ENCODE measurements at places on chromosomes 12 and 14. TPM values are rescaled to one million over a fixed set of nuclear protein-coding genes. Genes with fewer than 3 reads are reported as not detected.

DNA sequence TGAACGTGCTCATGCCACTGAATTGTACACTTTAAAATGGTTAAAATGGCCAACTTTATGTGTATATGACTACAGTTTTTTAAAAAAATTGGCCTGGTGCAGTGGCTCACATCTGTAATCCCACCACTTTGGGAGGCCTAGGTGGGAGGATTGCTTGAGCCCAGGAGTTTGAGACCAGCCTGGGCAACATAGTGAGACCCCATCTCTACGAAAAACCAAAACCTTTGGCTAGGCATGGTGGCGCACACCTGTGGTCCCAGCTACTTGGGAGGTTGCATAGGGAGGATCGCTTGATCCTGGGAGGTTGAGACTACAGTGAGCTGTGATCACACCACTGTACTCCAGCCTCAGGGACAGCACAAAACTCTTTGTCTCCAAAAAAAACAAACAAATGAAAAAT lies 5.3 kb downstream of the BRI3BP start:
- no peak for DNase-seq
- H3K27ac ChIP-seq, result no peak overlapping the region

DNA sequence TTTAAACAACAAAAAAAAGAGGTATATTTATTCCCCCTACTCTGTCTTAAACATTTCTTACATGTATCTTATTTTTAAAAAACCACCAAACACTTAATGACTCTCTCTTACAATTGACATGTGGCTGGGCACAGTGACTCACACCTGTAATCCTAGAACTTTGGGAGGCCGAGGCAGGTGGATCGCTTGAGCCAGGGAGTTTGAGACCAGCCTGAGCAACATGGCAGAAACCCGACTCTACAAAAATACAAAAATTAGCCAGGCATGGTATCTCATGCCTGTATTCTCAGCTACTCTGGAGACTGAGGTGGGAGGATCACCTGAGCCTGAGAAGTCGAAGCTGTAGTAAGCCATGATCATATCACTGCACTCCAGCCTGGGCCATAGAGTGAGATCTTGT lies 16.0 kb downstream of the SLC41A2 start:
- no peaks in the 10 kb centered on the region for H3K36me3 ChIP-seq
- no peak overlapping the region for H3K27ac ChIP-seq
- DNase-seq, result no peak
- H3K4me1 ChIP-seq, result peaks cover 26% of the 10 kb centered on the region
- no peaks in the 10 kb centered on the region for H3K27me3 ChIP-seq

DNA sequence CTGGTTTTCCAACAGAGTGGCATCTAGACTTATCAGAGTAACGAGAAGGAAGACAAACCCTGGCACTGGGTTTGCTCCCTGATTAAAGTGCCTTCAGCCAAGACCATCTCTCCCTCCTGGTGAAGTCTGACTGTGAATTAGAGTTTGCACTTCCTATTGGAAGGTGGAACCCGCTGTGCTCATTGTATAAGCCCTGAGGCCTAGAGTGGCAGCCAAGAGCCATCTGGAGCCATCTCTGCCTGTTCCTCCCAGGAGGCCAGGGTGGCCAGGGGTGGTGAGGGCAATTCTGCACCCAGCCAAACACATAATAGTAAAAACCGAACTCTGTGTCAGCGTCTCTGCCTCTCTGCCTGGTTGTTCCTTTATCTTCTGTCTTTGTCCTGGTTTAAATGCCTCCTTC lies 25.0 kb downstream of the MFAP5 start:
- H3K36me3 ChIP-seq, result no peaks in the 10 kb centered on the region
- no peak for DNase-seq
- H3K4me3 ChIP-seq, result no peak overlapping the region
- H3K4me1 ChIP-seq, result no peaks in the 10 kb centered on the region

DNA sequence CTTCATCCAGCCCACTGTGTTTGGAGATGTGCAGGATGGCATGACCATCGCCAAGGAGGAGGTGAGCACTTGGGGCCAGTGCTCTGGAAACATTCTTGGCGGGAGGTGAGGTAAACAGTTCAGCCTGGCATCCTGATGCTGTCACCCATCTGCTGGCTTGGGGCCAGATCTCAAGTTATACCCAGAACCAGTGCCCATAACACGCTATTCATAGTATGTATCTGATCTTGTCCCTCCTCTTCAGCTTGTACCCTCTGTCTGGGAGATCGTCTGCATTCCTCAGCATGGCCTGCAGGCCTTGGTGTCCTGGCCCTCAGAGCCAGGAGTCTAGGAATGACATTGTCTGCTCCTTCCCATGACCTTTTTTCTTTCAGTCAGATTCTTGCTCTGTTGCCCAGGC lies 31.4 kb downstream of the ALDH2 start:
- H3K4me3 ChIP-seq, result no peak overlapping the region

- DNase-seq, result no peak
- H3K4me3 ChIP-seq, result no peak overlapping the region
- H3K4me1 ChIP-seq, result peaks cover 17% of the 10 kb centered on the region
- H3K27me3 ChIP-seq, result no peaks in the 10 kb centered on the region
Observed at GRCh38 chr12:122874081-122874480, 21.8 kb downstream of the VPS37B start.

The LTA4H gene
- total RNA-seq, result 163 TPM

The ITGB7 gene
- total RNA-seq, result 1.9 TPM

All from HCT116 (cell line).